ENCODE measurements at places on chromosomes 6 and 20.
A peak's percentile ranks its signal among the peaks of the same experiment; 100 is the strongest.

GRCh38 chr20:62812907-62813200 is 4.0 kb upstream of the COL9A3 start:
- DNase-seq, result no peak

DNA sequence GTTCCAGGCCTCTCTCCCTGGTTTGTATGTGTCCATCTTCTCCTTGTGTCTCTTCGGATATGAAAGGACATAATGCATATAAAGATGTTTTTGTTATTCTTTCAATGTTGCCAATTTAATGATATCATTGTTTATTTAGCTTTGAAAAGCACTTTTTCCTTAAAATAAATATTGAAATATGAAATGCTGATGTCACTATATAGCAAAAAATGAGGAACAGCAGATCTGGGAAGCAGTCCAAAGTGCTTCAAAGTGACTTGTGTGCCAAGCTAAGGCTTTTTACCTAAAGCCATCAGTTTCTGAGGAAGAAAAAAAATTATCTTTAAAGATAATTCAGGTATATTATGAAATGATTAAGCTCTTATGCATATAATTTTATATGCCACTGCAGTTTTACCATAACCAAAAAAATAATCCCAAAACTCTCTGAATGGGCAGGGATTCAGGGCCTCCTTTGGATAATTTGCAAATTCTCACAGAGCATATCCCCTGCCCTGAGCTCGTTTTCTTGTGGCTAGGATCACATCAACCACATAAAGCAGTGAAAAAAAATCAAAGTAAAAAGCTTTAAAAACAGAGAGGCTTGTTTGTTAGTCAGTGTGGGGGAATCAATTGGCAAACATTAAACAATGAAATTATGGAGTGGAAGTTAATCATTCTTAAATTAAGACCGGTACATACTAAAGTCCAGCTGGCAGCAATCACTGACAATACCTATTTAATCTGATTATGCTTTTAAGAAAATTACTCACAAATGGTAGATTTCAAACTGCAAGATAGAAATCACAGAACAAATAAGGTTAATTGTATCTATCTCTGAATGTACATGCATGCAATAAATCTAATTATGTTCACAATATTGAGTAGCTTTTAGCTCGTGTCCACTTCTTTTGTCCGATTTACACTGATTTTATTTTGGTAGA is 1027.9 kb upstream of the ADGRB3 start:
- no peak for DNase-seq

DNA sequence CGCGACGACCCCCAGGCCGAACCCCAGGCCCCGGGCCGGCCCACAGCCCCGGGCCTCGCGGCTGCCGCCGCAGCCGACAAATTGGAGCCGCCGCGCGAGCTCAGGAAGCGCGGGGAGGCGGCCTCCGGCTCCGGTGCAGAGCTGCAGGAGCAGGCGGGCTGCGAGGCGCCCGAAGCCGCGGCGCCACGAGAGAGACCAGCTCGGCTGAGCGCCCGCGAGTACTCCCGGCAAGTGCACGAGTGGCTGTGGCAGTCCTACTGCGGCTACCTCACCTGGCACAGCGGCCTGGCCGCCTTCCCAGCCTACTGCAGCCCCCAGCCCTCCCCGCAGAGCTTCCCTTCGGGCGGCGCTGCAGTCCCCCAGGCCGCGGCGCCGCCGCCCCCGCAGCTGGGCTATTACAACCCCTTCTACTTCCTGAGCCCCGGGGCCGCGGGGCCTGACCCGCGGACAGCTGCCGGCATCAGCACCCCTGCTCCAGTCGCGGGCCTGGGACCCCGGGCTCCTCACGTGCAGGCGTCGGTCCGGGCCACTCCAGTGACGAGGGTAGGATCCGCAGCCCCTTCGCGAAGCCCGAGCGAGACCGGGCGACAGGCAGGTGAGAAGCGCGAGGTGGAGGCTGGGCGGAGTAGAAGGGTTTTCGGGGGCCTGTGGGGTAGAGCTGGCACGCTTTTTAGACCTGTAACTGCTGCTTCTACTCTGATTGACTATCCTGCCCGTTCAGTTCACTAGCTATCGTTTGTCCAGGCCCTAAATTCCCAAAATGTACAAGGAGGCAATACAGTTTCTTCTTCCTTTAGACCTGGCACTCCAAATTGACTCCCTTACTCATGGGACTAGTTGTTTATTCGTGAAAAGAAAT is 654 bp downstream of the FAM8A1 start:
- no peak for DNase-seq

DNA sequence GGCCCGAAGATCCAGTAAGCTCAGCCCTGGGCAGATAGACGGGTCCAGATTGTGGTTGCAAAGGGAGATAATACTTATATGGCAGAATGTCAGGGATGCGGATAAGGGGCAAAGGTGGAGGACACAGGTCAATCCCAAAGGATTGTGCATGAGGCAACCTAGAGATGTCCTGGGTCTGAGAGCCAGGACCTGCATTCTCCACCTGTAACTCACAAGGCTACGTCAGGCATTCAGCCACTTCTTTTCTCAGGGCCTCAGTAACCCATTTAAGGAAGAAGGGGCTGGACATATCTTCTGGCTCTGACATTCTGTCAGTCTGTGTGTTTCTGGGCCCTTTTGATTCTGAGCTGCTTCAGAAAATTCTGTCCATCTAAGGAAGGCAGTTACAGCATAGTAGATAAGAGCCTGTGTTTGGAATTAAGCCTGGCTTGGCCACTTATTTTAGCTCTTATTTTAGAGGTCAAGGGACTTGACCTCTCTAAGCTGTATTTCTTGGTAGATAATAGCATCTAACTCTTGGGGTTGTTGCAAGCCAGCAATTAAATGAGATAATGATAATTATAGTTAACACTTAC is 40.2 kb downstream of the CNBD2 start:
- DNase-seq, result no peak

- DNase-seq, result no peak
Observed at GRCh38 chr6:125948455-125948854, 8.1 kb upstream of the HINT3 start.

- no peak for DNase-seq
Observed at GRCh38 chr6:38054527-38055202, 235.1 kb downstream of the ZFAND3 start.

- no peak for DNase-seq
Observed at GRCh38 chr6:168031411-168031971, 34.0 kb downstream of the KIF25 start.

DNA sequence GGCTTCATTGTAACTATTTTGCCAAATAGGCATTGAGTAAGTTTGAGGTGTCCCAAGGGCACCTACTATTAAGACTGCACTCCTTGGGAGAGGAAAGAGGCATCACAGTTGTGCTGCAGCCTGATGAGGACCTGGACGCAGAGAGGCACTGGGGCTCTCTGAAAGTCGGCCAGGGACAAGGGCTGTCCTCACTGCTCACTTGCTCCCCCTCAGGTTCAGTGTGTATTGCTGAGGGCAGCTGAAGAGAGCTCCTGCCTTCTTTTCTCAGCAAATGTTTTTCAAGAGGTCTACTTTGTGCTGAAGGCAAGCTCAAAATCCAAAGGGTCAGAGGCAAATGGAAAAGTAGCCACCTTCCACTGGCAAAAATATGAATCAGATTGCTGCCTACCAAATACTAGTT is 331.8 kb downstream of the RIMS1 start:
- DNase-seq, result no peak

DNA sequence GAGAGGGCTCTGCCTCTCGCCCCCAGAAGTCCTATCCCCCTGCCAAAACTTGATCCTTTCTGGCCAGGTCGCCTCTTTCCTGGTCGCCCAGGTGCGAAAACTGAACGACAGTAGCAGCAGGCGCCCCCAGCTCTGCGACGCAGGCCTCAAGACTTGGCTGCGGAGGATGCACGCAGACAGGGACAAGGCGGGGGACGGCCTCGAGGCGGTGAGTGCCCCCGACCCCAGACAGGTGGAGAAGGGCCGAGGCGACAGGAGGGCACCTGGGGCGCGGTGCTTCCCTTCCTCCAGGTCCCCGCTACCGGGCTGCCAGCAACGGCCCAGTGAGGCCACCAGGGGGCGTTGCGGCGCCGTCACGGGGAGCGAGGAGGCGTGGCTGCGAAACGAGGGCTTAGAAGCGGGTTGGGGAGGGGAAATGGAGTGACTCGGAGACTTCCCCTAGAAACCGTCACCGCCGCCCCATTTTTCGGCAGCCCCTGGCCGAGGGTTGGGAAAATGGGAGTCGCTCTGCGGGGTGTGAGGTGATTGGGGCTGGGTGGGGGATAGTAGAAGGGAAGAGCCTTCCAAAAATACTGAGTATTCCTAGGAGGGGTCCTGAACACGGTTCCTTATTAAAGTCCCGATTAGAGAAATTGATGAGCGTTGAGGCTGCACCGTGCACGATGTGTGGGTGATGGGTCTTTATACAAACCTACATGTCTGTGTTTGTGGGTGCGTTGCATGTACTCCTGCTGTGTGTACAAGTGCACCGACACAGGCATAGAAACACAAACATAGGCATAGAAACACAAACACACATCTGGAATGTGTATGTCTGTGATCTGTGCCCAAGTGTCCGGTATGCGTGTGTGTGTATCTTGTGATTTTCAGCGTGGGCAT is 44.6 kb downstream of the ARHGAP40 start:
- peak; percentile 78 for DNase-seq

DNA sequence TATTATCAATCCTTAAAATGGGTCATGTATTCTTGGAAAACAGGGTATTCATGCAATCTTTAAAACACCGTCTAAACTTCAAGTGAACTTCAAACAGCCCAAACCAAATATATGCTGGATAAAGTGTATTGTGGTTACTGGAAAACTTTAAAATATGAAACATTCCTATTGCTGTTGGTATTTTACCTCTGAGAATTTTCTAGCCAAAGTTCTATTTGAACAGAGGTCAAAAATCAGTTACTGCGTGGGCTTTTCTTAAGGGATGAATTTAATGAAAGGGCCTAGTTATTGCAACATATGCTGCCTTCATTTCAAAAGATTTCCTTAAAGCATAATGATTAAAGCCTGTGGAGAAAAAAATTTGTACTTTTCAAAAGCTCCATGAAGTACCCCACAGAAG is 436.0 kb downstream of the PLCB1 start:
- no peak for DNase-seq

DNA sequence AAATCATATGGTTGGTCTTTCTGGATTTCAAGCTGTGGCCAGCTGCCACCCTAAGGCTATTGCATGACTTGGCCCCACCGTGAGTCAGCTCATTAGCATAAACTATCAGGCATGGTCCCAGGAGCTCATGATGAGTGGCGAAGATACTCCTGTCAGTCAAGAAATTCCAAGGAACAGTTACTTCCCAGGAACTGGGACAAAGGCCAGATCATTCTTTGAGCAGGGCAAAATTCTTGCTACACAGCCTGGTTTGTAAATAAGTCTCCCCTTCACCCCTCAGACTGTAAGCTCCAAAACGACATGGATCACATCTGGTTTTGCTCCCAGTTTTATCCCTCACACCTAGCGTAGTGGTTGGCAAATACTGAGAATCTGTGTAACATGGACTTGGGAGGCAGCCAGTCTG is 33.0 kb upstream of the KIAA1586 start:
- DNase-seq, result no peak

- no peak for DNase-seq
Observed at GRCh38 chr20:16459019-16459700, 114.1 kb downstream of the KIF16B start.

GRCh38 chr6:35496841-35497570 is at the start of gene TEAD3:
TSS of gene TEAD3 (minus strand) at chr6:35497079.
- DNase-seq, result no peak

DNA sequence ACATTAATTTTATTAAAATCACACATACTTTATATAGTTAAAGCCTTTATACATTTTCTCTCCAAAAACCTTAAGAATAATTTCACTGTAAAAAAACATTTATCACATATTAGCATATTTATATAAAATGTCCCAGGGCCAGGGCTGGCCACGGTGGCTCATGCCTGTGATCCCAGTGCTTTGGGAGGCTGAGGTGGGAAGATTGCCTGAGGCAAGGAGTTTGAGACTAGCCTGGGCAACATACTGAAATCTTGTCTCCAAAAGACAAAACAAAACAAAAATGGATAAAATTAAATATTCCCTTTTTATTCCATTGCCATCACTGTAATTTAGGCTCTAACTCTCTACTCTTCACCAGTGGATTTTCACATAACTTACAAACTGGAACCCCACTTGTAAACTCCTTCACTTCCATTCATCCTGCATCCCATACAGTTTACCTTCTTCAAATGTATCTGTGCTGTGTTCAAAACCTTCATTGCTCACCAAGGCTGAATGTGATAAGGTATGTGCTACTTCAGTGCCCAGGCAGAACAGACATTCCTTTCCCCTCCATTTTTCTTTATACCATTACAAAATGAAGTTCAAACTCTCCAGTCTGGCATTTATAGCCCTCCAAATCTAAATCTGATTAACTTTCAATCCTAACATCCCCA is 42.9 kb upstream of the PIM1 start:
- DNase-seq, result no peak

GRCh38 chr20:63937596-63937995 is 18.6 kb downstream of the UCKL1 start:
- DNase-seq, result no peak

GRCh38 chr20:57991211-57991881 is 237.1 kb downstream of the ANKRD60 start:
- no peak for DNase-seq

GRCh38 chr6:4420160-4420865 is 284.9 kb upstream of the ECI2 start:
- no peak for DNase-seq

- peak; percentile 71 for DNase-seq
Observed at GRCh38 chr20:62523473-62524203, 47.8 kb upstream of the GATA5 start.

- DNase-seq, result no peak
Observed at GRCh38 chr6:52640916-52641315, 30.0 kb upstream of the TMEM14A start.

- DNase-seq, result no peak
Observed at GRCh38 chr20:19375801-19376200, 163.4 kb downstream of the SLC24A3 start.

- no peak for DNase-seq
Observed at GRCh38 chr6:134238960-134239795, 78.7 kb downstream of the SGK1 start.

DNA sequence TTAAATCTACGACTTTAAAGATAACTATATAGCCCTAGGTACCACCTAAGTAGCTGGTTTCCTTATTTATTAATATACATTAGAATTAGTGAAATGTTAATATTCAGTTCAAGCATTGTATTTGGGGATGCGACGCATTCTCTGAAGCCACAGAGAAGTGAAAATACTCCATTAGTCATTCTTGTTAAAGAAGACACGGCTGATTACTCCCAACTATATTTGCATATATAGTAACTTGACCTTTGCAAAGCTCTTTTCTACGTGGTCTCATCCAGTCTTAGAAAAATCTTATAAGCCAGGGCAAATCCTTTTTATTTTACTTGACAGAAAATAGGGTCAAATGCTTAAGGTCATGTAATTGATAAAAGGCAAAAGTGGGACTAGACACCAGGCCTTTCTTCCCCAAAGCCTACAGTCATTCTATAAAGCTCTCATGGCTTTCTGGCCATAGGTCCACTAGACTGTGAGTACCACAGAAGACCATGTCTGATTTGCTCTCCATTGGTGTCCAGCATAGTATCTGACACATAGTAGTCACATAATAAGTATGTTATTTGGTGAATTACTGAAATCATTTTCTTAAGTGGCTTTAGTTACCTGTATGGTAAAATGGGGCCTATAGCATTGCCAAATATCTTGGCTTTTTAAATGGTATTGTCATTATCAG is 11.3 kb downstream of the ZHX3 start:
- DNase-seq, result no peak
